ENCODE measurements at places on chromosomes 4 and X.

GRCh38 chr4:68865188-68865638 lies 49.4 kb downstream of the UGT2B10 start:
- no peak for DNase-seq

DNA sequence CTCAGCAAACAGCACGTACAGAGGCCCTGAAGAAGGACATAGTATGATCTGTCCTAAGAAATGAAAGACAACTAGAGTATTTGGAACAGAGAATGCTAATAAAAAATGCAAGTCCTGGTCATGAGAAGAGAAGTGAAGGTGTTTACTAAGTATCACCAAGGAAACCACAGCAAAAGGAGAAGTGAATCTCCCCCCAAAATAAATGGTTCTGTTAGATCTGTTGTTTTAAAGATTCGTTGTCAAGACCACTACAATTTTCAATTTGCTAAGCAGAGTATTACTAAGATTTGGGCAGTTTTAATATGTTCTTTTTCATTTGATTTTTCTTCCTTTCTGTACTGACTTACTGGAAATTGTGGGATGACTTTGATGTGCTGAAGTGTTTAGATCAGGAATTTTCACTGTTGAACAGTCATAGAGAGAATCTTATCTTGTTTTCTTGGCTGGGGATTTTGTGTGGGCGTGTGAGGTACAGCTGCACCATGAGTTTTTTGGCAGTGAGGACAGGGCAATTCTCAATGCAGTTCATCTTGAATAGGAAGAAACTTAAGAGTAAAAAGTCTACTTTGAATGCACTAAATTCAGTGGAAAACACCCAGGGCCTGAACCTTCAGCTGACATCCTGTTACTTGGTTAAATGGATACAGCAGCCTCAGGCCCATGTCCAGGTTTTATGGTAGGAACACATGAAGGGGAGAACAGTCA lies 132.2 kb downstream of the STIM2 start:
- DNase-seq = peak; percentile 94

DNA sequence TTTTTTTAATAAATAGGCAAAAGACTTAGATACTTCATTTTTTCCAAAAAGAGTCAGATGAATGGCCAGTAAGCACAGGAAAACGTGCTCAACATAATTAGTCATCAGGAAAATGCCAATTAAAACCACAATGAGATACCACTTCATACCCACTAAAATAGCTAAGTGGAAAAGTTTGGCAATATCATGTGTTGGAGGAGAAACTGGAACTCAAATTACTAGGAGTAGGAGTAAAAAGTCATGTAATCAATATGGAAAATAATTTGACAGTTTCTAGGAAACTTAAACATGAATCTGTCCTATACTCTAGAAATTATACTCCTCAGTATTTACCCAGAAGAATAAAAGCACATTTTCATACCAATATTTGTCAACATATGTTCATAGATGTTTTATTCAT lies 449.8 kb downstream of the INPP4B start:
- DNase-seq = peak; percentile 30

DNA sequence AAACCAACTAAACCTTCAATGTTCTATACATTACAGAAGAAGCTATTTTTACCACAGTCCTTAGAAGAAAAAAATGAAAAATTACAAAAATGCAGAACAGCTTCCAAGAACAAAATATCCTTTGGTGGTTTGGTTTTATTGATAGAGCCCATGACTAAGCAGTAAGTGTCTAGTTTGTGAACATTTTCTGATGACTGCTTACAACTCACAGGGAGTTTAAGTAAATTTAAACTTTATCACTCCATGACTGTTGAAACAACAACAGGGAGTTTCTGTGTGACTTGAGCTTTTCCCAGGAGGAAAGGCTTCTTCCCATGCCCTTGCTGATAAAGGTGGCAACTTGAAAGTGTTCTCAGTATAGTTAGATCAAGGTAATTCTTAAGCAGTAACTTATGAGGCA lies 2.9 kb downstream of the PF4 start:
- DNase-seq = peak; percentile 87

DNA sequence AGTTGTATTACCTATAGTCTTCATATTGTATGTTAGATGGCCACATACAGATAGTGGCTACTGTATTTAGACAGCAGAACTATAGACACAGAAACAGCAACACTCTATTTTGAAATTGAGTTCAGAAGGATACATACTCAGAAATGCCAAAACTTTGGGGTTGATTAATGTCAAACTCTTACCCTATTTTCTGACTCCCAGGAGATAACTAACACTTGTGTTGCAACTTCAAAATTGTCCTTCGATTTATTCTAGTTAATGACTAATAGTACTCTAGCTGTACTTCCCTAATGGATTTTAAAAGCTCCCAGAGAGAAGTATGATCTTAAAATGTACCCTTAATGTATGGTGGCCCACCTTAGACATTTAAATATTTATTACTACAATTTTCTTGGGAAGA lies 229.9 kb upstream of the UGT8 start:
- DNase-seq = no peak

DNA sequence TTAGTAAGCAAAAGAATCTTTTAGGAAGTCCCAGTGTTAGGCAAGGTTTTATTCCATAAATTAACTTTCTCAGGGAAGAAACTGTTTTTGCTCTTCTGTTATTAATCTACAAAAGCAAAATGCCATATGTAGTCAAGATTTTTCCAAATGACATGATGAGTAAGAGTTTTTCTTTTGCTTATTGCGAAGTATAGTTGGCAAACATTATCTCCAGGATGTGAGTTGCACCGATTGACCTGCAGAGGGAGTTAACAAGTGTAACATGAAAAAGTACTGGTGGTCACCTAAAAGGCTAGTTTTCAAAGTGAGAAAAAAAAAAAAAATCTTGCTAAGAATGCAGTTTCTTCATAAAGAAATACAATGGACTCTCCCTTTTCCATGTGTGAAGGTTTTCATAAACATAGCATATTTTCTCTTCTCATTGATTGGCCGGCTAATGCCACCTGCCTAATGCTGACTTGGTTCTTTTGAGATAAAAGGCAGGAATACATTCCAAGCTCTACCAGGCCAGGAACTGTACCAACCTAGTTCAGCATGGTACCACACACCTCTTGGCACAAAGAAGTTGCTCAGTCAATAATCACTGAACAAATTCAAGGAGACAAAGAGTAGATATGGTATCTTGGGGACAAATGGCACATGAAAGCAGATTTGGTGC lies 100.2 kb downstream of the LNX1 start:
- DNase-seq = peak; percentile 98

GRCh38 chrX:106670631-106671030 lies 55.9 kb upstream of the RNF128 start:
- peak; percentile 27 for DNase-seq

DNA sequence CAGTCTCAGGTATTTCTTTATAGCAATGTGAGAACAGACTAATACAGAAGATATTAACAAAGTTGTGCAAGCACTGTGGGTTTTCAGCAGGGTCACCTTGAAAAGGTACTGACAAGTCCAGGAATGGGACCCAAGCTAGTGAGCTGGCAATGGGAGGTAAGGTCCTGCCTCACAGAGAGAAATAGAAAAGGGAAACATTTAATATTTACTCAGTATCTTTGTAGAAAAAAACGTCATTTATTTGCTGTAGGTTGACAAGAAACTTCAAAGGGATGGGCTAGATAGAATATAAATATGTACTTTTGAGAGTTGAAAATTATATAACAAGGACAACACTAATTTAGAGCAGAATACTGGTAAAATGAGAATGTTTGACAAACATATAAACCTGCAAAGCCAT lies 89.0 kb downstream of the GPRIN3 start:
- DNase-seq = no peak

DNA sequence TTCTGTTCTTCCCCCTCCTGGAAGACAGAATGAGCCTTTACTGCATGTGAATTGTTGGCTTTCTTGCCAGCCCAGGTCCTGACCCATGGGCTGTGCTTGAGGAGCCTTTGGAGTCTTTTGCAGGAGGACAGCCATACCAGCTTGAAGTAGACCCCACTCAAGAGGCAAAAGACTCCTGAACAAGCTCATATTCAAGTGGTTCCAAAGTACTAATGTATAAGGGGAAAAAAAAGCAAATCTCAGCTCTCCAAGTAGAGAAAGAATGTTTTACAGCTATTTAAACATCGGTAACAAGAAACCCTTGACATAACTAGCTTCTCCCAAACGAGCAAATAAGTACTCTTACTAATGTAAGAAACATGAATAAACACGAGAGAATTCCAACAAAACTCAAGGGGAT lies 174.9 kb upstream of the MXRA5 start:
- DNase-seq = peak; percentile 41

DNA sequence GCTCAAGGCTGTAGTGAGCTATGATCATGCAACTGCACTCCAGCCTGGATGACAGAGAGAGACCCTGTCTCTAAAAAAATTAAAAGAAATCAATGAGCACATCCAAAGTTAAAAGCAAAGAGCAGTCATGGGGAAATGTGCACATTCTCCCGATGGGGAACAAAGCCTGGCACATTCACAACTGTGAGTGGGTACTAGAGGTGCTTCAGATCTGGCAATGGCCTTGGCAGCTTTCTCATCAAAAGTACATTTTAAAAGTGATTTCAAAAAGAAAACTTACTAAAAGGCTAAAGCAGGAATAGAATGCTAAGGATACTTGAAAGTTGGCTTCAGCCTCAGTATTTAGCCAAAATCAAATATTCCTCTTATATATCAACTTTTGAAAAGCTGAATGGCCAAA lies 145.9 kb upstream of the MAOA start:
- no peak for DNase-seq

DNA sequence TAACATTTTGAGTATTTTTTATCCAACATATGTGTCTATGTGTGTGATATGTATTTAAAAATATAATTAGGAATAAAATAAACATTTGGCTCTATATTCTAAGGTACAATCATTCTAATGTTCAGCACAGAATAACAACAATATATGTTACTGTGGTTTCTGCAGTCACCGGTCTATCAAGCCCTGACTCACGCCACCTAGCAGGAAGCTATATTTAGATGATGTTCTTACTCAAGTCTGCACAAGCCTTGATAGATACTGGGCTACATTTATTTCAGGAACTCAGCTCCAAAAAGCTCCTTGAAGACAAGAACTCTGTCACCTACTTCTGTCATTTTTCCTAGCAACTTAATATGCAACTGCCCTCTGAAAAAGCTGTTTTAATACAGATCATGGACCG lies 152.0 kb upstream of the FTHL17 start:
- peak; percentile 15 for DNase-seq

DNA sequence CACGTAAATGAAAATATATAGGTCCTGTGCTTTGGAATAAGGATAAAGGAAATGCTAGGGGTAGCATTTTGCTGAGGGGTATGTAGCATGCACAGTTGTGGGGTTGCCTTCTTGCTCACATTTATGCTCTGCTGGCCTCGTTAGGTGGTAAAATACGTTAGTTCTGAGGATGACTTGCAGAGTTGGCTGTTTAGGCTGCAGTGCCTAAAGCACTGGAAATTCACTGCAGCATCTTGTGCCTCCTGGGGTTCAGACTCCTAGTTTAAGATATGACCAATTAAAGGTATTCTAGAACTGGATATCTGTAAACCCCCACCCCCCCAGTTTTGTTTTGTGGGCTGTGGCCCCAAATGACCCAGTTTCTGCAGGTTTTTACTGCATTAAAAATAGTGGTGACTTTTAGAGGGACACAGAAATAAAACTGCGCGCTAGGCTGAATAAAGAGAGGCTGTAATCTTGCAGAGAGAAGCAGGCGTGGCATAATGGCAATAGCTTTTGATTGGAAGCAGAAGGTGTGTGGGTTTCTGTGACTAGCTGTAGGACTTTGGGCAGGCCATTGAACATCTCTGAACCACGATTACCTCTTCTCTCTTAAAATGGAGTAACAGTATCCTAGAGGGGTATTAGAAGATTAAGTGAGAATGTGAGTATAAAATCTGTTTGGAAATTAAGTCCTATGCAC lies 79.3 kb downstream of the REPS2 start:
- no peak for DNase-seq

GRCh38 chr4:6740347-6740746 lies 24.4 kb downstream of the BLOC1S4 start:
- no peak for DNase-seq

- DNase-seq = no peak
Measured at GRCh38 chr4:107888237-107888636, 43.1 kb upstream of the CYP2U1 start.

- peak; percentile 55 for DNase-seq
Measured at GRCh38 chrX:123860983-123861382, 1.1 kb downstream of the XIAP start.

GRCh38 chr4:24932515-24933225 lies 19.8 kb upstream of the CCDC149 start:
- DNase-seq = no peak

DNA sequence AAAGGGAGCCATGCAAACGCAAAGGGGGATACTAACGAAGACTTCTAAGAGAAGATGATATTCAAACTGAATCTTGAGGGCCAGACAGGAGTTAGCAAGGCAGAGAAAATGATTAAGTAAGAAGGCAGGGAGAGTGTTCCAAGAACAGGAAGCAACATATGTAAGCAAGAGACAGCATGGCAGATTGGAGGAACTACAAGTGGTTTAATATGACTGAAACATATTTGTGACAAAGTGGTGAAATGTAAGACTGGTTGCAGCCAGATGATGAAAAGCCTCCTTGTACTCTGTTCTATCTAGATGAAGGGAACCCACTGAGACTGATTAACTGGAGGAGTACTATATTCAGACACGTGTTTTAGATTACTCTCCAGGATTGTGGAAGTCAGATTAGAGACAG lies 116.6 kb upstream of the DIAPH2 start:
- no peak for DNase-seq

DNA sequence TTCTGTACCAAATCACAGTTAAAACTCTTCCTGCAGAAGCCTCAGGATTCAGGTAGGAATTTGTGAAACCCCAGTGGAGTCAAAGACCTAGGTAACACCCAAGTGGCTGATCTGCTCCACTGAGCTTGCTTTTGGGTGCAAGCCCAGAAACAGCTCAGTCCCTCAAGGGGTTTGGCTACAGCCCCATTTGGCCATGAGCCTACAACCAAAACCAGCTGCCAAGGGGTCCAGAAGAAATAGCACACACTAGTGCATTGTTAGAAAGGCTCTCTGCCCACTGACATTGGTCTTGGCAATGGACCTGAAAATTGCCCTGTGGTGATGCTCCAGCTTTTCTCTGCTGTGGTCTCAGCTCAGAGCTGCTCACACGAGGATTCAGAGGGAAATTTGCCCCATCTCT lies 577.4 kb upstream of the INTU start:
- peak; percentile 84 for DNase-seq

GRCh38 chr4:7903791-7904516 lies 35.7 kb downstream of the AFAP1 start:
- DNase-seq = peak; percentile 97

- DNase-seq = peak; percentile 62
Measured at GRCh38 chr4:72319601-72320021, 249.4 kb downstream of the ADAMTS3 start.

DNA sequence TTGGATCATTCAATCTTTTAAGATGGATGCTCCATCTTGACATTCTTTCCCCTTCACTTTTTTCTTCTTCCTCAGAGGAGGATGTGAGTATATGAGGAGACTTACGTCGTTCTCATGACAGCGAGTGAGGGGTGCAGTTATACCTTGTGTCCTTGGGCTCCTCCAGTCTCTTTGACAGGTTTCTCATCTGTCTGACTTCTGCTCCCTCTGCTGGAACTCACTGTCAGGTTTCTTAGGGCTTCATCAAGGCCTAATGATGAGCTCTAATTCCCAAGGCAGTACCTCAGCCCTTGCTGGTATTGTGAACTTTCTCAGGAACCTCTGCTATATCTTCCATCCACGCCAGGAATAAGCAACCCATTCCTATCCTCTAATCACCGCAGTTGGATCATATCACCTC lies 237.8 kb upstream of the ADGRL3 start:
- no peak for DNase-seq

- DNase-seq = peak; percentile 41
Measured at GRCh38 chrX:118974088-118974907, at the start of gene LONRF3. LONRF3 (plus strand) TSS chrX:118974618; CDS start chrX:118974781, 163 bp downstream.
